ENCODE measurements at places on chromosomes 11 and 22. TPM values are rescaled to one million over a fixed set of nuclear protein-coding genes. Genes with fewer than 3 reads are reported as not detected.

The IL17REL gene
- total RNA-seq = not detected

DNA sequence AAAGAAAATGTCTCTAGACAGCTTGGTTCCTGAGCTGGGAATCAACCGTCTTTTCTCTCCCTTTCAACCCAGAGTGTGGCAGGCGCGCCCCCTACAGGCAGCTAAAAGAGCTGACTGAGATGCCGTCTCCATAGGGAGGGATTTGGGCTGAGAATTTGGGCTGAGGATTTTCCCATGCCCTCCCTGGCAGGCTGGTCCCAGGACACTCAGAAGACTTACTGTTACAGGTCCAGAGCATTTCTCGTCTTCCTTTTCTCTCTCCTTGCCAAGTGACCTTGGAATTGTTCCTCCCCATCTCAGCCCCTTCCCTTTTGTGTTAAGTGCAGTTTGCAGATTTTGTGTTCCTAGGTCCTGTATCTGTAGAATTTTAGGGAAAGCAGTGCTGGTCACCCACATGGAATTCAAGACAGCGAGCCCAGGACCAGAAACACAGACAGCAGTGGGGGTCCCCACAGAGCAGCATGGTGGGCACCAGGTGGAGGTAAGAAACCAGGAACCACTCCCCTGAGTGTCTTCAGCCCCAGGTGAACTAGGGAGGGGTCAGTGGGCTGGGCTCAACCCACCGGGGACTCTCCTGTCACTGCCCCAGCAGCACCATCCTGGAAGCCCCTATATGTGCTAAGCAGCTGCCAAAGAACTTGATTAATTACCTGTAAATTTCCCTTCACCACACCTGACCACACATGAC is 9.9 kb upstream of the IGLL5 start:
- peak; percentile 61 for DNase-seq
- H3K4me3 ChIP-seq = no peak overlapping the region

DNA sequence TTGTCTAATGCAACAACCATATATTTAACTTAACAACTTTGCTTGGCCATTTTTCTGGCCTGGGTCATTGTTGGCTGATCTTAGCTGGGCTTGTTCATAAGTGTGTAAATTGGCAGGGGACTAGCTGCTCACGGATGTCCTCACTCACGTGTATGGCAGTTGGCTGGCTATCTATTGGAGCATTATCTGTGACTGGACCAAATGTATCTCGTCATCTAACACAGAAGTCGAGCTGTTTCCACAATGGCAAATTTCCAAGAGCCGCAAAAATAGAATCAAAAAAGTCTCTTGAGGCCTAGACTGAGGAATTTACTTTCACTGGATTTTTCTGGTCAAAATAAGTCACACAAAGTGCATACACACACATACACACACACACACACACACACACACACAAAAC is 893.3 kb downstream of the FAM181B start:
- no peaks in the 10 kb centered on the region for H3K27me3 ChIP-seq
- DNase-seq = no peak
- H3K4me1 ChIP-seq = no peaks in the 10 kb centered on the region
- H3K27ac ChIP-seq = no peak overlapping the region
- H3K4me3 ChIP-seq = no peak overlapping the region
- no peaks in the 10 kb centered on the region for H3K36me3 ChIP-seq

The CAPRIN1 gene
- total RNA-seq = 109 TPM

- H3K4me1 ChIP-seq = peaks cover 61% of the 10 kb centered on the region
- H3K27me3 ChIP-seq = no peaks in the 10 kb centered on the region
- peak overlapping the region; percentile 100 for H3K27ac ChIP-seq
- H3K36me3 ChIP-seq = peaks cover 41% of the 10 kb centered on the region
Observed at GRCh38 chr11:128517451-128518230, 69.7 kb downstream of the ETS1 start.

GRCh38 chr11:31844351-31844750 is 33.2 kb upstream of the PAX6 start:
- no peak overlapping the region for H3K27ac ChIP-seq
- H3K4me3 ChIP-seq = no peak overlapping the region
- H3K27me3 ChIP-seq = peaks cover 66% of the 10 kb centered on the region
- DNase-seq = no peak
- H3K36me3 ChIP-seq = no peaks in the 10 kb centered on the region

DNA sequence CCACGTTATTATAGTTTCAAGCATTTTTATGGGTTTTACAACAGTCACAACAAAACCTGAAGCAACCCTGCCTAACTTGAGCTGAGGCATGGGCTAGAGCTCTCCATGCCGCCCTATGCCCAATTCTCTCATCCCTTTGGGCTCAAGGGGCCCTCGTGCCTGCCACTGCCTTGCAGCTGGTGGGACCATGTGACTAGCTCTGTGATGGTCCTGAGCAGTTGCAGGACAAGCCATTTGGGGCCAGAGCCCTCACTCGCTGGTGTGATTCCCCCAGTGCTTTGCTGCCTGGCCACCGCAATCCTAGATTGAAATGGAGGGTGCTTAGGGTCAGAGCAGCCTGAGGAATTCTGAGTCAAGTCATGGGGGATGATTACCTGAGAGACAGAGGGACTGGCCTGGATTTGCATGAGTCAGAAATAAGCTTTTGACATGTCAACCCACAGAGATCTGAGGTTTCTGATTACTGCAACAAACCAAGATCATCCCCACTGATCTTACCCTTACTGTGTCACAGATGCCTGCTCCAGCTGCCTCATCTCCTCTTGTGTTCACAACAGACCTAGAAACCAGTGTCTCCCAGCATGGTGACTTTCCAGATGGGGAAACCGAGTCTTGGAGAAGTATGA is 323.7 kb downstream of the BRD1 start:
- H3K27me3 ChIP-seq = no peaks in the 10 kb centered on the region
- H3K36me3 ChIP-seq = no peaks in the 10 kb centered on the region
- no peak overlapping the region for H3K4me3 ChIP-seq
- DNase-seq = no peak
- no peak overlapping the region for H3K27ac ChIP-seq

The TCN1 gene
- 0.55 TPM for total RNA-seq

DNA sequence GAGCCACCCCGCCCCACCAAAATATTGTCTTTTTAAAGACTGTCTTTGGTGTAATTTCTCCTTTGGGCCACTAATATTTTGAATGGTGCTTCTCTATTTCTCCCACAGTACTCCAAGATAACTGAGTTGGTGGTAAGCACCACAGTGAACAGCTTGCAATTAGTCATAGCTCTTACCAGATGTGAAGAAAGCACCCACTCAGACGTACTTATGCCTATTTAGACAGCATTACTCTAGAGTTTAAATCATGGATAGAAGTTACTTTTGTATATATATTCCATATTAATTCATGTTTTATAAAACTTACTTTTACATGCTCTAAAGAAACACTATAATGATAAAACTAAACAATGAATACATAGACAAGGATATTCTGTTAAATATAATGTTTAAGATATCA is 12.7 kb downstream of the ANO3 start:
- H3K36me3 ChIP-seq = no peaks in the 10 kb centered on the region
- DNase-seq = no peak
- no peaks in the 10 kb centered on the region for H3K27me3 ChIP-seq
- H3K27ac ChIP-seq = no peak overlapping the region
- no peaks in the 10 kb centered on the region for H3K4me1 ChIP-seq
- H3K4me3 ChIP-seq = no peak overlapping the region

DNA sequence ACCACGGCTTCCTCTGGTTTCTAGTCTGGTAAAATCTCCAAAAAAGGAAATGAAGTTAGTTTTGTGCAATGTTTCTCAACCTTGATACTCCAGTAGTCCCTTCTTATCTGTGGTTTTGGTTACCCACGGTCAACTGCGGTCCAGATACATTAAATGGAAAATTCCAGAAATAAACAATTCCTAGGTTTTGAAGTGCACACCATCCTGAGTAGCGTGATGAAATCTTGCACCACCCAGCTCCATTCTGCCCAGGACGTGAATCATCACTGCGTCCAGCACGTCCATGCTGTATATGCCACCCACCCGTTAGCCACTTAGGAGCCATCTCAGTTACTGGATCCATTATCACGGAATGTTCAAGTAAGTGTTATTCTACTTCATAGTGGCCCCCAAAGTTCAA is 117.0 kb downstream of the FBXO7 start:
- no peak for DNase-seq
- H3K4me1 ChIP-seq = no peaks in the 10 kb centered on the region
- peaks cover 2% of the 10 kb centered on the region for H3K36me3 ChIP-seq
- peaks cover 16% of the 10 kb centered on the region for H3K27me3 ChIP-seq
- H3K27ac ChIP-seq = no peak overlapping the region
- no peak overlapping the region for H3K4me3 ChIP-seq

- H3K4me3 ChIP-seq = no peak overlapping the region
- H3K27me3 ChIP-seq = peaks cover 33% of the 10 kb centered on the region
- peaks cover 2% of the 10 kb centered on the region for H3K36me3 ChIP-seq
- no peak overlapping the region for H3K27ac ChIP-seq
- no peak for DNase-seq
Observed at GRCh38 chr11:60310407-60310998, 16.6 kb upstream of the MS4A6E start.

- H3K36me3 ChIP-seq = peaks cover 10% of the 10 kb centered on the region
- peaks cover 22% of the 10 kb centered on the region for H3K27me3 ChIP-seq
- H3K4me1 ChIP-seq = peaks cover 33% of the 10 kb centered on the region
- peak overlapping the region; percentile 80 for H3K4me3 ChIP-seq
Observed at GRCh38 chr11:119336744-119337469, 2.6 kb downstream of the RNF26 start.

GRCh38 chr22:33108037-33108436 is 49.9 kb upstream of the SYN3 start:
- DNase-seq = no peak
- no peak overlapping the region for H3K4me3 ChIP-seq
- peaks cover 14% of the 10 kb centered on the region for H3K27me3 ChIP-seq
- H3K27ac ChIP-seq = no peak overlapping the region
- H3K36me3 ChIP-seq = no peaks in the 10 kb centered on the region

DNA sequence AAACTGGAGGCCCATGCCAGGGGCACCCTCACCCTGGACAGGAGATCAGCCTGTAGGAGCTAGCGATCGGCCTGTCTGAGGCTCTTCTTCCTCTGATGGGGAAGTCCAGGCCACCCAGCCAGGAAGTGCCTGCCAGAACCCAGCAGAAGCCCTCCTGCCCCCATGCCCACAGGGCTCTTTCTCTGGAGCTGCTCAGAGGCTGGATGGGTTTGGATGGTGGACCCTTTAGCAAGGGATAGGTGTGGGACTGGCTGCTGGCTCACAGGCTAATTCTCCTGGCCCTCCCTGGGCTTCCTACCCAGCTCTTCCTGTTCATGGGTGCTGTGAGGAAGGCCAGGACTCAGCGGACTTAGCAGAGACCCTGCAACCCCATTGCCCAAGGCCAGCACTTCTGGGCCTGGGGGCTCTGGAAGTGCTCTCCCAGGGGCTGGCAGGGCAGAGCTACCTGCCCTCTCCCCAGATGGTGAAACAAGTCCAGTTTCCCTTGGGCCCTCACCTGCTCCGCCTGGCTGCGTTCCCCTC is 7.6 kb downstream of the FXYD2 start:
- peak overlapping the region; percentile 94 for H3K27ac ChIP-seq
- H3K4me1 ChIP-seq = peaks cover 44% of the 10 kb centered on the region
- H3K27me3 ChIP-seq = no peaks in the 10 kb centered on the region
- no peaks in the 10 kb centered on the region for H3K36me3 ChIP-seq

DNA sequence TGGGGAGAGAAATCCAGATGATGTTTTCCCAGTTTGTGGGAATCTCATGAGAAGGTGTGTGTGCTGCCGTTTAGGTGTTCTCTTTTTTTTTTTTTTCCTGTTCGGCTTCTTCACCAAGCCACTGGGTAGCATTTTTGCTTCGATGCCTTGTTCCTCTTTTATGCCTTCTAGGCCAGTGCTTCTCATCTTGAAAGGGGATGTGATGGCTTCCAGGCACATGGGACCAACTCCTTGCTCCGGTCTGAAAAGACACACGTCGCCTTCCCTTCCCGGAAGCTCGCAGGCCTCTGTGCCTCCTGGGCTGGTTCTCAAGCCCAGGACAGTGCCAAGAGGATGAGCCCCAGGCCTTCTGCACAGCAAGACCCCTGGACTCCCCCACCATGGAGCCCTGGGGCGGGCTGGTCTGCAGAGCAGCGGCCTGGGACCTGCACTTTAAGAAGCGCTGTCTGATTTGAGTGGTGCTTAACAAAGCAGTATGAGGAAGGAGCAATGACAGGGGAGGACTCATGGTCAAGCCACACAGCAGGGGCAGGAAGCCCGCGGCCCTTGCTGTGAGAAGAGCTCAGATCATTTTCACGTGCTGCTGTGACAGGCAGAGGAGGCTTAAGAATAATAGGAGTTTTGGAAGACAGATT is 158.8 kb downstream of the MPPED1 start:
- no peak overlapping the region for H3K4me3 ChIP-seq
- H3K27me3 ChIP-seq = peaks cover 57% of the 10 kb centered on the region
- H3K27ac ChIP-seq = no peak overlapping the region

DNA sequence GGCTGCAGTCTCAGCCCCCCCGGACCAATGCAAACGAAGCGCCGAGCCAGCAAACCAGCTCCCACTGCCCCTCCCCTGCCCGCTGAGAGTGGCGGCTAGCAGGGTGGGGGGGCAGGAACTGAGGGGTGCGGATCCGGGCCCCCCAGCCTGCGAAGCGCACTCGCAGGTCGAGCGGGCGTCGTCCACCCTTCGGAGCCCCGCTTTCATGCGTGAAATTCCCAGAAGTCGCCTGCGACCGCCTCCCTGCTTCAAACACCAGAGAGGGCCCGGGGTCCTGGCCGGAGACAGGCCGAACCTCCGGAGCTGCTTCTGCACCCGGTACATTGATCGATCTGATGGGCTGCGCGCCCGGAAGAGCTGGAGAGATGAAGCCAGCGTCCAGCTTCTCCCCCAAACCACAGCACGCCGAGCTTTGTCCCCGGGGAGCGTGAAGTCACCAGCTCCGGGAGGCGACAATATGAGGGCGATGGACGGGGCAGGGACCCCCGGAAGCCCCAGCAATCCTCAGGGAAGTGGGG is 646 bp upstream of the PATZ1 start:
- no peak for DNase-seq
- no peaks in the 10 kb centered on the region for H3K36me3 ChIP-seq

The AMPD3 gene
- total RNA-seq = 16.8 TPM

The PANX2 gene
- not detected for total RNA-seq

The C11orf16 gene
- not detected for total RNA-seq

The RFPL1 gene
- total RNA-seq = not detected

The TSGA10IP gene
- total RNA-seq = not detected

The AAMDC gene
- total RNA-seq = 5.2 TPM

DNA sequence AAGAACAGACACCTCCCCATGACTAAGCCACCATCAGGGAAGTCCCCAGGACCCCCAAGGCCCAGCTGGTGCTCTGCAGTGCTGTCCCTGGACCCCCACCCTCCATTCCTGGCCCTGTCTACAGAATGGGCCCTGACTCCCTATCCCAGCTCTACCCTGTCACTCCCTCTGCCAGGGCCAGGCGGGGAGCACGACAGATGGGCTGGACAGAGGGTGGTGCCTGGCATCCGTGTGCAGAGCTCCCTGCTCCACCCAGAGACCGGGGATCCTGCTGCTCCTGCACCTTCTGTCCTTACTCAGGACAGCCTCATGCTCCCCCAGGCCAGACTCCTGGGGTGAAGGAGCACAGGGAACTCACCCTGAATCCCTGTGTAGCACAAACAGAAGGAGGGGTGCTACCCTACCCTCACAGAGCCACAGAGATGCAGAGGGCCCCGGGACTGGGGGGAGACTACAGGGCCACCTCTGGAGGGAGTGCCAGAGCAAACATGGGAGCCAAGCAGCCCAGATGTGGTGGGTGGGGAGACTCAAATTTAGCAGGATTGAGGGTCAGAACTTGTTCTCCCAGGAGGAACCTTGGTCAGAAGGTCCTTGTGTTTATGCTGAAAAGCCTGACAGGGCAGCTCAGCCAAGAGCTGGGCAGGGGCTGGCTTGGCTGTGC is 2.0 kb downstream of the ARVCF start:
- no peaks in the 10 kb centered on the region for H3K36me3 ChIP-seq
- H3K4me3 ChIP-seq = peak overlapping the region; percentile 66
- peaks cover 3% of the 10 kb centered on the region for H3K4me1 ChIP-seq
- H3K27me3 ChIP-seq = peaks cover 6% of the 10 kb centered on the region
- H3K27ac ChIP-seq = no peak overlapping the region
- no peak for DNase-seq

The ZNF70 gene
- 1.8 TPM for total RNA-seq
